ENCODE measurements at places on chromosomes 3 and 15. TPM values are rescaled to one million over a fixed set of nuclear protein-coding genes. Genes with fewer than 3 reads are reported as not detected.
A peak's percentile ranks its signal among the peaks of the same experiment; 100 is the strongest.

Gene MYD88
- total RNA-seq = 31.1 TPM

Gene STRIT1
- total RNA-seq = not detected

Gene SCN11A
- 1.4 TPM for total RNA-seq

Gene CD96
- total RNA-seq = not detected

Gene TMEM108
- total RNA-seq = 4.8 TPM

Gene CNTN6
- total RNA-seq = 3.3 TPM

Gene ACOX2
- 5.6 TPM for total RNA-seq

GRCh38 chr3:151926956-151927355 lies 53.5 kb downstream of the SUCNR1 start:
- H3K4me3 ChIP-seq = no peak overlapping the region
- no peak for DNase-seq
- no peak overlapping the region for H3K27ac ChIP-seq

DNA sequence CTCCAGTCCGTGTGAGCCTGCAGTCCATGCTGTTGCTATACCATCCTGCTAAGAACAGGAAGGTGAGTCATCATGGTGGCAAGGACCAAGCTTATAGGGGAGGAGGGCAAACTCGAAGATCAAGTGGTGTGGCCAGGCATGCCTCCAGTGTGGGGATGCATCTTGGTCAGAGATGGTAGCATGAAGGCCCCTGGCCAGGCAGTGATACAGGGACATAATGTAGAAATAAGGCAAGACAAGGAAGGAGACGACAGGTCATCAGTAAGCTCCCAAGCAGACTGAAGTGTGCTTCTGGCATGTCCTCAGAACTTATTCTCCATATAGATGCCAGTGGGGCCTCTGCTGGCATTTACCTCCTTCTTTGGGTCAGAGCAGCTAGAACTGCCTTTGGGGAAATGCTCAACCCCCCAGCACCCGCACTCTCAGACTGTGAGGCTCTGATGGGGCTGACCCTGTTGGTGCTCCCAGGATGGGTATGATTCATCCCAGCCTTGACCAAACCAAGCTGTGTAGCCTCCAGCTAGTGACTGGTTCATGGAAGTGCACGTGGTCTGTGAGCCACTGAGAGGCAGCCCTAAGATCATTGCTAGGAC lies 52.5 kb upstream of the ATP2B2 start:
- peaks cover 46% of the 10 kb centered on the region for H3K27me3 ChIP-seq
- H3K36me3 ChIP-seq = no peaks in the 10 kb centered on the region
- no peak overlapping the region for H3K27ac ChIP-seq
- H3K4me3 ChIP-seq = no peak overlapping the region
- no peaks in the 10 kb centered on the region for H3K4me1 ChIP-seq

- peak overlapping the region; percentile 61 for H3K4me3 ChIP-seq
- peaks cover 4% of the 10 kb centered on the region for H3K36me3 ChIP-seq
Measured at GRCh38 chr3:122214711-122215110, 31.2 kb downstream of the CASR start.

- H3K27ac ChIP-seq = no peak overlapping the region
- no peaks in the 10 kb centered on the region for H3K36me3 ChIP-seq
- no peak overlapping the region for H3K4me3 ChIP-seq
- H3K4me1 ChIP-seq = peaks cover 10% of the 10 kb centered on the region
- DNase-seq = no peak
Measured at GRCh38 chr3:77078279-77078678, 38.4 kb downstream of the ROBO2 start.

DNA sequence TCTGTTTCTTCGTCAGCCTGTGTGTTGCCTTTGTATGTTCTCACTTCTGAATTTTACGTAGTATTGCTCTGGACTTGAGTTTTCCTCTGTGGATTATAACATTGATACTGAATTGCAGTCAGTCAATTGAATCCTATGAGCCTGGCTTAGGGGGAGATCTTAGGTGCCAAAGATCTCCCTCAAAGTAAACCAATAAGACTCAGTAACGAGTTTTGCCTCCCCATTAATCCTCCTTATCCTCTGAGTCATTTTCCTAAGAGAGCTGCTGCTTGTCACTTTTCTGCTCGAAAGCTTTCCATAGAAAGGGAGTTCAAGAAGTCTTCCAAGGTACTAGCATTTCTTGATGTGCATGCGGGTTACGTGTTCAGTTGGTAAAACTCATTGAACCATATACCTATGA lies 126.4 kb downstream of the CHDH start:
- DNase-seq = no peak
- no peak overlapping the region for H3K27ac ChIP-seq
- H3K4me3 ChIP-seq = no peak overlapping the region
- H3K36me3 ChIP-seq = no peaks in the 10 kb centered on the region
- peaks cover 3% of the 10 kb centered on the region for H3K27me3 ChIP-seq

GRCh38 chr15:92807971-92808571 lies 92.1 kb upstream of the CHD2 start:
- H3K27ac ChIP-seq = peak overlapping the region; percentile 95
- H3K36me3 ChIP-seq = peaks cover 14% of the 10 kb centered on the region
- H3K4me1 ChIP-seq = peaks cover 31% of the 10 kb centered on the region

GRCh38 chr3:133016838-133017309 lies 21.3 kb upstream of the TMEM108 start:
- H3K4me1 ChIP-seq = peaks cover 4% of the 10 kb centered on the region
- no peak overlapping the region for H3K27ac ChIP-seq
- H3K4me3 ChIP-seq = no peak overlapping the region
- H3K36me3 ChIP-seq = no peaks in the 10 kb centered on the region
- DNase-seq = no peak

GRCh38 chr3:55629432-55629831 lies 142.3 kb upstream of the WNT5A start:
- H3K36me3 ChIP-seq = no peaks in the 10 kb centered on the region
- no peak overlapping the region for H3K27ac ChIP-seq
- H3K4me1 ChIP-seq = peaks cover 21% of the 10 kb centered on the region
- no peak for DNase-seq
- no peak overlapping the region for H3K4me3 ChIP-seq

DNA sequence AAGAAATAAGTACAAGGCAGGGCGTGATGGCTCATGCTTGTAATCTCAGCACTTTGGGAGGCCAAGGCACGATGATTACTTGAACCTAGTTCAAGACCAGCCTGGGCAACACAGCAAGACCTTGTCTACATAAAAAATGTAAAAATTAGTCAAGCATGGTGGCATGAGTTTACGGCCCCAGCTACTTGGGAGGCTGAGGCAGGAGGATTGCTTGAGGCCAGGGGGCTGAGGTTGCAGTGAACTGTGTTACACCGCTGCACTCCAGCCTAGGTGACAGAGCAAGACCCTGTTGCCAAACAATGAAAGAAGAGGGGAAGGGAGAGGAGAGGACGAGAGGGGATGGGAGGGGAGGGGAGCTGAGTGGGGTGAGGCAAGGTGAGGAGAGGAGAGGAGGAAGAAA lies 152.7 kb upstream of the PRICKLE2 start:
- H3K4me1 ChIP-seq = peaks cover 21% of the 10 kb centered on the region
- DNase-seq = no peak
- peaks cover 5% of the 10 kb centered on the region for H3K36me3 ChIP-seq
- H3K4me3 ChIP-seq = no peak overlapping the region
- no peaks in the 10 kb centered on the region for H3K27me3 ChIP-seq
- no peak overlapping the region for H3K27ac ChIP-seq

- H3K4me1 ChIP-seq = no peaks in the 10 kb centered on the region
- peak within 1 kb of the TSS; percentile 96 for H3K4me3 ChIP-seq
- H3K27ac ChIP-seq = peak within 1 kb of the TSS; percentile 75
- no peaks in the 10 kb centered on the region for H3K36me3 ChIP-seq
- peak; percentile 94 for DNase-seq
- peaks cover 61% of the 10 kb centered on the region for H3K27me3 ChIP-seq
Measured at GRCh38 chr15:44195151-44195740, at the start of gene FRMD5. Gene FRMD5 (minus strand): TSS chr15:44195271.

DNA sequence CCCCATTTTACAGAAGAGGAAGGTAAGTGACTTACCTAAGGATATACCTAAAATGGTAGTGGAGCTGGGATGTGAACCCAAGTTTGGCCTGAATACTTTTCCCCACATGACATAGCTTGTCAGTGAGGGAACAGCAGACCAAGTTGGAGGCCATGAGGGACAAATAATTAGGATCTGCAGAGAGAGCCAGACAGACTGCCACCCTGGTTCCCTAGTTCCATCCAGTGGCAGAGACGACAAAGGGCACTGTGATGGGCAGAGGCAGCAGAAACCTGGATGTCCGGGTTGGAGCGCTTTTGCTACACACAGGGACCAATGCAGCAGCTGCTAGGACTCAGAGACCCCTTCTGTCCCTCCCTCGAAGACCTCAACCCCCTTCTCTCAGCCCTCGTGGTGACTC lies 1.2 kb downstream of the CPLX3 start:
- H3K4me1 ChIP-seq = no peaks in the 10 kb centered on the region
- no peak for DNase-seq
- H3K36me3 ChIP-seq = no peaks in the 10 kb centered on the region
- peaks cover 69% of the 10 kb centered on the region for H3K27me3 ChIP-seq
- H3K4me3 ChIP-seq = no peak overlapping the region

DNA sequence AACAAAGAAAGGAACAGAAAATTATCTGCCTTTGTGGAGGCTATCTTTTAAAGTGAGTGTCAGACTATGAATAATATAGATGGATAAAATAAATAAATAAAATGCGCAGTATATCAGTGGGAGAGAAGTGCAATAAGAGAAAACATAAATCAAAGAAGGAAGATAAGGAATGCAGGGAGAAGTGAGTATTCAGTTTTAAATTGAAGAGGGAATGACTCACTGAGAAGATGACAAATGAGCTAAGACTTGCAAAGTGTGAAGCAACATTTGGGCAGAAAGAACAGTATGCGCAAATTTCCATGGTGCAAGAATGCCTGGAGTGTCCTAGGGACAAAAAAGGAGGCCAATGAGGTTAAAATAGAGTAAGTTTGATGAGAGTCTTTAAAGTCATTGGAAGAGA lies 1300.1 kb upstream of the ALCAM start:
- DNase-seq = no peak
- H3K27ac ChIP-seq = no peak overlapping the region
- no peaks in the 10 kb centered on the region for H3K36me3 ChIP-seq
- peaks cover 4% of the 10 kb centered on the region for H3K27me3 ChIP-seq
- H3K4me3 ChIP-seq = no peak overlapping the region
- no peaks in the 10 kb centered on the region for H3K4me1 ChIP-seq

DNA sequence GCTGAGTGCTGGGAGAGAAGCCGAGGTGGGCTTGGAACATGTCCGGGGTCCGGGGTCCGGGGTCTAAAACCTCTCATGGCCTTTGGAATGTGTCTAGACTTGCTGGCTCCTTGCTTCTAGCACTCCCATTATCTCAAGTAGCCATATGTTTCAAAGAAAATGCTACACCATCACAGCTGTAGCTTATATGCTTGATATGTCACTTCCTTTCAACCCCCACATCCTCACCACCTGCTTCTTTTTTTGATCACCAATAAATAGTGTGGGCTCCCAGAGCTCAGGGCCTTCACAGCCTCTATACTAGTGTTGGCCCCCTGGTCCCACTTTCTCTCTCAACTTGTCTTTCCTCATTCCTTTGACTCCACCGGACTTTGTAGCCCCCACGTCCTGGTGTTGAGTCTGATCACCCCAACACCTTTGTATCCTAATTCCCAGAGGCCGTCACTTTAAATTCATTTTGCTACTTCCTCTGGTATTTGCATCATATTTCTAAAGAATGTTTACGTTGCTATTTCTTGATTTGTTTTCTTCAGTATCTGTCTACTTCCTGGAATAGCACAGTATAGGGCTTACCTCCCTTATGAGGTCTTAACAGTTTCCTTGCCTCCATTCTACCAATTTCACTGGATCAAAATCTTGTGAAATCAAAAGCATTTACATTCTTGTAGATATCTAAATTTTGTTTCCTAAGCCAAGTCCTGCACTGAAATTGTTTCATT lies 71.9 kb upstream of the CHRNB4 start:
- H3K36me3 ChIP-seq = no peaks in the 10 kb centered on the region
- H3K4me3 ChIP-seq = no peak overlapping the region
- DNase-seq = no peak

GRCh38 chr3:124117486-124117885 lies 125.6 kb upstream of the ROPN1 start:
- peaks cover 9% of the 10 kb centered on the region for H3K27me3 ChIP-seq
- no peak for DNase-seq
- peaks cover 4% of the 10 kb centered on the region for H3K36me3 ChIP-seq
- H3K4me3 ChIP-seq = no peak overlapping the region
- H3K27ac ChIP-seq = no peak overlapping the region

DNA sequence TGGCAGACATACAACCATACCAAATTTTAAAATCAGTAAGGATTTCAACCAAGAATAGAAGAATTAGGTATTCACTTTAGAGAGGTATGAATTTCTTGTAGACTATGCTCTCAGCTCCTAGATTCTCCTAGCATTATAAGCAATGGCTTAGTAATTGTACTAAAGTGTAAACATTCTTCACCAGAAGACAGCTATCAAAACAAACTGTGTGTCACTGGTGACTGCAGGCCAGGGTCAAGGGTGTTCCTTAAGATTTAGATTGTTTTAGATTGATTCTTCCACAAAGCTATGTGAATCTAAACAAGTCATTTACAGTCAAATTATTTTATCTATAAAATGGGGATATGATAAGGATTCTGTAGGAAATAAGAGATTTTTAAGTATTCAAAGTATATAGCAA lies 23.1 kb upstream of the GP5 start:
- no peaks in the 10 kb centered on the region for H3K27me3 ChIP-seq
- no peaks in the 10 kb centered on the region for H3K4me1 ChIP-seq
- no peak overlapping the region for H3K4me3 ChIP-seq
- H3K36me3 ChIP-seq = peaks cover 19% of the 10 kb centered on the region
- H3K27ac ChIP-seq = no peak overlapping the region
- no peak for DNase-seq

GRCh38 chr3:58375254-58375653 lies 42.6 kb downstream of the PXK start:
- no peak overlapping the region for H3K4me3 ChIP-seq
- no peak for DNase-seq
- peaks cover 14% of the 10 kb centered on the region for H3K4me1 ChIP-seq
- no peaks in the 10 kb centered on the region for H3K27me3 ChIP-seq
- no peak overlapping the region for H3K27ac ChIP-seq

DNA sequence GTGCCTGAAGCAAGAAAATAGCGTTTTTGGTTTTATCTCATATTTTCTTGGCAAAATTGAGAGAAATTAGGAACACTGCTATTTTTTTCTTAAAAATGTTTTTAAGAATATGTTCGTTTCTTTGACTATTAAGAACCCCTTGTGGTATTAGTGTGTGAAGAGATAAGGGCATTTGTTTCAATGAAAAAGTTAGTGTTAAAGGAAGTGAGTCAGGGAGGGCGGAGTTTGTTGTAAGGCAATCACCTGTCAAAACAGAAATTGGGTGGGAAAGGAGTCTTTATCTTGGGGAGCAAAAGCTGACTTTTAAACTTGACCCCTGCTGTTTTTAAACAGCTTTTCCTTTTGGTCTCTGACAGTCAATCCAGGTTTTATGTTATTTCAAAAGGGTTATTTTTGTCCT lies 4.2 kb downstream of the RAP2B start:
- no peaks in the 10 kb centered on the region for H3K27me3 ChIP-seq
- peaks cover 32% of the 10 kb centered on the region for H3K36me3 ChIP-seq
- H3K4me3 ChIP-seq = peak overlapping the region; percentile 53
- no peak for DNase-seq
- H3K4me1 ChIP-seq = peaks cover 37% of the 10 kb centered on the region

DNA sequence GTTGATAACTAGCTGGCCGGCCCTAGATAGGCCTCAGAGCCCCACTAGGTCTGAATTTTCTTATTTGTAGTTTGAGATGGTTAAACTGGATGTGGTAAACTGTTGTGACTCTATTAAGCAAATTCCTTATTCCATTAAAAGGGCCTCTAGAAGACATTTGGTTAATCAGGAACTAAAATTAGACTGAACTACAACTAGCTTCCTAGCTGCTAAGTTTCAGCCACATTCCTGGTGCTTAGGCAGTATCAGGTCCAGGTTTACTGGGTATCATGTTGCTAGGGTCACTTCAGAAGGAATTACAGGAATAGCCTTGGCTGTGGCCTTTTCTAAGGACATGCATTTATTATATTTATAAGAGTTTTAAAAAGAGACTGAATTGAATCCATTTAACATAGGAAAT lies 136.3 kb downstream of the PLD1 start:
- DNase-seq = no peak
- peaks cover 5% of the 10 kb centered on the region for H3K4me1 ChIP-seq
- no peak overlapping the region for H3K4me3 ChIP-seq
- H3K27me3 ChIP-seq = no peaks in the 10 kb centered on the region
- H3K36me3 ChIP-seq = peaks cover 8% of the 10 kb centered on the region
- no peak overlapping the region for H3K27ac ChIP-seq
